ENCODE measurements at places on chromosomes 2 and 18.

DNA sequence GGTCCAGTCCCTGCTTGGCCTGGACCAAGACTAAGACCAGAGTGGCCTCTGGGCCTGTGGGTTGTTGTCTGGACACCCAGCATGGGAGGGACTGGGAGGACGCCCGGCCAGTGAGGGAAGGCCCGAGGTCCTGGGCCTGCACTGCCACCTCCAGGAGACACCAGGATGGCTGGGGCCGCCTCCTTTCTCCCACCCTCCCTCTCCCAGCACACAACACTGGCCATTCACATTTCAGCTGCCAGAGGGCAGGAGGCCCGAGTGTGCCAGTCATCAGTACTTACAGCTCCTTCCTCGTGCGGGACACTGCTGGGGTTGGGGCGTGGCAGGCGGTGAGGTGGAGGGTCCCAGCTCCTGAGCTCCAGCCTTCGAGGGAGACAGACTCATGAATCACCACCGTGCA, 133.5 kb downstream of the ASB1 start:
- no peak for DNase-seq

DNA sequence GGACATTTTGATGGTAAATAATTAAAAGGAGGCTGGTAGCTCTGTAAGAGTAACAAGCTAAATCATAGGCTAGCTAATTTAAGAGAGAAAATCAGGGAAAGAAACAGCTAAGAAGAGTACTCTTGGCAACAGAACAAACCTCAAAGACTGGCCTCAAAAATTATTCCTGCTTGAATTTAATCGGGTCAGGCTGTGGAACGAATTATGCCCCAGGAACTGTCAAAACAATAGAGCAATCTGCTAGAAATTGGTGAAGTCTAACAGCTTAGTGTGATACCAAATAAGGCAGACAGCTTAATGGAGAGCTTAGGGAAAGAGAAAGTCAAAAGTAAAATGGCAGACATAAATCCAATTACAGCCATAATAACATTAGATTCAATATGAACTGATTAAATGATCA, 215.7 kb downstream of the MREG start:
- DNase-seq: no peak

DNA sequence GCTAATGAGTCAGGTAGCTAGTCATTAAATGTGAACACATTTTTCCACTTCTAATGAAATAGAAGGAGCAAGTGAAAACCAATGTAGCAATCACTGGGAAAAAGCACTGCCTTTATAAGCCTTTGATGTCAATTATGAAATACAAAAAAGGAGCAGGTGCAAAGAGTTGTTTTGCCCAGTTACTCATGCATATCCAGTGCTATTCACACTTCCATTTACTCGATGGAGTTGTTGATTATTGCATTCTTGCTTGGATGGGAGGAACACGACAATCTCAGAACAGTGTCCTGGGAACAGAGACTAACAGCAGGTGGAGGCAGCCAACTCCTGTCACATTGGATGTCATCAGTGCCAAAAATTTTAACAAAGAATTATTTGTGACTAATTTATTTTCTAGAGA, 372.5 kb downstream of the CBLN2 start:
- DNase-seq: no peak

DNA sequence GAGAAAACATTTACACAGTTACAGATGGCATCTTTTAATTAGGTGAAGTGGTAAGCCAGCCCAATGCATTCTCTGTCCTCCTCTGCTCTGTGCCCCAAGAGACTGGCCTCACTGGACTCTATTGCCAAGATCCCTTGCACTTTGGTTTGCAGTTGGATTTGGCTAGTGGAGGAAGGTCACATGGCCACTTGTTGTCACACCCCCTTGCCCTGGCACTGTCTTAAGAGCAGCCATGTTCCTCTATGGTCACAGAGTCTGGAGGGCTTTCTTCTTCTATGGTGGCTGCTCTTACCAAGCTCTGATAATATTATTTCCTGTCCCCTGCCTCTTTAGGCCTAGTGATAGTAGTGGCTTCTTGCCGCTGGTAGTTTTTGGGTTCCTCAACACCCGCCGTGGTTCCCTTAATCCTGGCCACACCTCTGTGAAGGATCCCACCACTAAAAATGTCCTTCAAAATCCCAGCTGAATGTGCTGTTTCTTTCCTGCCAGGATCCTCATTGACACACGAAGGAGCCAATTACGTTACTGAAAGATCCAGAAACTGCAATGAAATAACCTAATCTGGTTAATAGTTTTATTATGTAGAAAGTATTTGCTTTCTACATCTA, 111.1 kb downstream of the CDC42EP3 start:
- no peak for DNase-seq

GRCh38 chr2:42971947-42972736, 179.8 kb upstream of the HAAO start:
- no peak for DNase-seq
